ENCODE measurements at places on chromosomes 7 and 10. TPM values are rescaled to one million over a fixed set of nuclear protein-coding genes. Genes with fewer than 3 reads are reported as not detected.

Gene CCDC3
- total RNA-seq = 16.6 TPM

Gene MRPL43
- 100 TPM for total RNA-seq

Gene PLXDC2
- total RNA-seq = 1.6 TPM

Gene TSPAN13
- total RNA-seq = 35.8 TPM

Gene UCN3
- not detected for total RNA-seq

Gene PLEKHS1
- not detected for total RNA-seq

Gene RNF133
- not detected for total RNA-seq

Data from airway epithelial cell (primary cell).